Foreskin fibroblast (primary cell): ENCODE measurements at places on chromosomes 11 and 22.

- no peak for DNase-seq
These were observed 332 bp downstream of the TEAD1 start for GRCh38 chr11:12674571-12674935.

GRCh38 chr22:21909871-21910270, 42.4 kb upstream of the MAPK1 start:
- DNase-seq, result no peak

- DNase-seq, result no peak
These were observed 75.1 kb downstream of the RAB38 start for GRCh38 chr11:88100151-88100550.

- DNase-seq, result peak; percentile 8
These were observed 725 bp downstream of the KDM2A start for GRCh38 chr11:67119585-67120391.

DNA sequence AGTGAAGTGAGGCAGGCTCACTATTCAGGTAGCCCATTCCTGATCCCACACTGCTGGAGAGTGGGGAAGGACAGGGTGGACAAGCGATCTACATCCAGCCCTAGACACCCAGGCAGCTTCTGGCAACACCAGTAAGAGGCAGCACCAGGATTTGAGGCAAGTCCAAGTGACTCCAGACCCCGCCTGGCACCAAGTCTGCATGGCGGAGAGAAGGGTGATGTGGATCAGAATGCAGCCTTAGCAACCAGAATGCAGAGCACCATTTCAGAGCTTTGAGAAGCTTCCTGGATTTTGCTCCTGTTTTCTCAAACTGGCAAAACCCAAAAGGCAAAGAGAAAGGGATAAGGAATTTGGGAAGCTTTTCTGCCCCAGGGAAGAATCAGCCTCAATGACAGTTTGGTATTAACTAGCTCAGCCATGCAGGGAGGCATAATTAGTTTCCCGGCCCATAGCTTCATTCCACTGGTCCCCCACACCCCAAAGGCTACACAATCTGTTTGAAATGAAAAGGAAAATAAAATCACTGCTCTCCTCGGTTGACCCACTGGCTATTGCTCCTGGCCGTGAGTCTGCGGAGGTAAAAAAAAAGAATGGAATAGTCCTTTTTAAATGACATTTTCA, 17.3 kb downstream of the GALNT18 start:
- no peak for DNase-seq

DNA sequence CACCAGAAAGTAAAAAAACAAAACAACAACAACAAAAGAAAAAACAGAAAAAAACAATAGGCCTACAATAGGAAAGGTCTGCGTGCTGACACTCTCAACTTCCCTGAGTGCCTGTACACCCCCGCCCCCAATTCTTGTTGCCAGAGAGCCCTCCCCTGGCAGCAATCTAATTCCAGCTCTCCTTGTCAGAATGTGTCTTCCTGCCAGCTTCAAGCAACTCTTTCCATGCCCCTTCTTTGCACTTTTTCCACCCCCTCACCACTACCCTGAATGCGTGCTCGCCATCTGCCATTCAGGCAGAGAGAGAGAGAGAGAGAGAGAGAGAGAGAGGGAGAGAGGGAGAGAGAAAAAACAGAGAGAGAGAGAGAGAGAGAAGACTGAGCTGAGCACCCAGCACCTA, 245.0 kb downstream of the KIRREL3 start:
- no peak for DNase-seq

DNA sequence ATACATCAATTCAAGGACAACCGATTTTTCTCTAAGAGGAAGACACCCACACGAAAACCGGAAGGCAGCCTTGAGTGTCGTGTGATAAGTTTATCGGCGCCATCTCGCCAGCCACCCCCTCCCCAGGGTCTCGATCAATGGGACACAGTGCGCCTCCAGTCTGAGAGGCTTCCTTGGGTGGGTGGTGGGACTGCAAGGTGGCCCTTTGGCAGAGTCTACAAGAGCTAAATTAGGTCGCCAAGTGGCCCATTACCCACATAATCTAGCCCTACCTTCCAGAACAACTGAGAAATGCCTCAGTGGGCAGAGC, 64.0 kb downstream of the CD6 start:
- no peak for DNase-seq

DNA sequence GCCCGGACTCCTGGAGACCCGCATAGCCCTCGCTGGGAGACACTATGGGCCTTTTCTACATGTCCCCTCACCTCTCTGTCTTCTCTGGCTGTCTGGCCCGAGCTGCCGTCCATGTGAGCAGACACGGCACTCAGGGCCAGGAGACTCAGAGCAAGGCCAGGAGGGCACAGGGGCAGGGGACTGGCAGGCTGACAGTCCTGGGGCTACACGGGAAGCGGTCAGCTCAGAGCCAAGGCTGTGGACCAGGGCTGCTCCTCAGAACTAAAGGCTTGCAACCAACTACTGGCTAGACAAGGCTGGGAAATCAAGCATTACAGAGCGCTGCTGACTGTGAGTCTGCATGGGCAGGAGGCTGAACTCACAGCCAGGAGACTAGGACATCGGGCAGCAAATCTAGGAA, 56.1 kb upstream of the CDON start:
- DNase-seq, result no peak

DNA sequence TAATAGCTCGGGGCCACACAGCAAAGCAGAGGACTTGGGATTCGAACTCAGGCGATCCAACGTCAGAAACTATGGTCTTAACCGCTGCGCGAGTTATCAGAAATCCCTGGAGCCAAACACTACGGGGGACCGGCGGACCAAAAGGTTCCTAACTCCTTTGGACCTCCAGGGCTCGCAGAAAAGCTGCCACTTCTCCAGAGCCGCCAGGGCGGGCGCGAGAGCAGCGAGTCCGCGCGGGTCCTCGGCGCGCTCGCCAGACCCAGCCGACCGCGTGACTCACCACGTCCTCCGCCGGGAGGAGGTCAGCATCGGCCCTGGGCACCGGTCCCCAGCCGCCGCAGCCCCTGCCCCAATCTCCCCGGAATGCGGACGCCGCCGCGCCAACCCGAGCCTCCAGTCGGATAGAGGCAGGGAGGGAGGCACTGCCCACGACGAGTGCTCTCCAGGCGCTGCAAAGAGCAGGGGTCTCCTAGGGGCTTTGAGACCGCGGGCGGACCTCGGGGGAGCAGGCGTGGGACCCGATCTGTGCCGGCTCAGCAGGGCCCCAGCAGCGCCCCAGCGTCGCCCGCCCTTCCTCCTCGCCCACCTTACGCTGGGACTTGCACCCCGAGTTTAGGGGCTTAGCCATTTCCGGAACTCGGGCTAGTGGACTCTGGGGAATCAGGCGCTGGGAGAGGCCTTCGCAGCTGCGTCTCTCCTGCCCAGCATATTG, 6.2 kb upstream of the ALX4 start:
- peak; percentile 55 for DNase-seq

DNA sequence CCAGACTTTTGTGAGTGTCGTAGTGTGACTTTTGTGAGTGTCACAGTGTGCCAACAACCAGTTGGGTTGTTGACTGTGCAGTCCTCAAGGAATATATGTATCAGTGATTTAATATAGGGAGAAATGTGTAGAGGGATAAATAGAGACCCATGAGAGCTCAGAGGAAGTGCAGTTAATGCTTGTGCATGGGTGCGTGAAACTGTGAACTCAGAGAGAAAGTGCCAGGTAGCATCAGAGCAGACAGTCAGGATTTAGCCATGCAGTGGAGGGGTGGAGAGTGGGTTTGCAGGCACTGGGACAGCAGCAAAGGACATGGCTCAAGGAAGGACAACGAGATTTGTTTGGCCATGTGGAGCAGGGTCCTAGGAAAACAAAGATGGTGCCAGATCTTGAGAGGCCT, 33.6 kb downstream of the YWHAH start:
- no peak for DNase-seq

DNA sequence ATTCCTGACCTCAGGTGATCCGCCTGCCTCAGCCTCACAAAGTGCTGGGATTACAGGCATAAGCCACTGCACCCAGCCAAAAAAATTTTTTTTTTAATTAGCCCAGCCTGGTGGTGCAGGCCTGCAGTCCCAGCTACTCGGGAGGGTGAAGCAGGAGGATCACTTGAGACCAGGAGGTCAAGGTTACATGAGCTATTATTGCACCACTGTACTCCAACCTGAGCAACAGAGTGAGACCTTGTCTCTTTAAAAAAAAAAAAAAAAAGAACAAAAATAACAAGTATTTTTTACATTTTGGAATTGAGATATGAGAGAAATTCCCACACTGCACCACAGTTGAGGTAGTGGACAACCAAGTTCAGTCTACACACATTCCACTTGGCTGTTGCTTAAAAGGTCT, 13.6 kb upstream of the L3MBTL2 start:
- no peak for DNase-seq

- DNase-seq, result no peak
These were observed 26.3 kb downstream of the PRDM10 start for GRCh38 chr11:129976328-129976727.

- peak; percentile 93 for DNase-seq
These were observed 21.9 kb downstream of the ZMAT5 start for GRCh38 chr22:29744902-29745301.

DNA sequence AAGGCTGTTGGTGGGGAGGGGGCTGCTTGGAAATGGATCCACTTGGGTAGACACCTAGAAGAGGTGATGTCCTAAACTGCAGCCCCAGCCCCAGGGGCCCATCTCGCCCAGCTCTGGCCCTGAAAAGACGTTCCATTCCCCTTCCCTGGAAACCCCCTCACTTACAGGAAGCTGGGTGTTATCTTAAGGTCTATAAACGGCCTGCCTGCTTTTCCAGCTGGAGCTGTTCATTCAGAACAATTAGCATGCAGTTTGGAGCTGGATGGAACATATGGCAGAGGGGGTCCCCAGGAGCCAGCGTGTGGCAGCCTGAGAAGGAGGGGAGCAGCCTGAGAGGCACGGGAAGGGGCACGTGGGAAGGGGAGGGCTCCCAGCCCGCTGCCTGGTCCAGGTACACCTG, 139.6 kb downstream of the PKNOX2 start:
- DNase-seq, result no peak

DNA sequence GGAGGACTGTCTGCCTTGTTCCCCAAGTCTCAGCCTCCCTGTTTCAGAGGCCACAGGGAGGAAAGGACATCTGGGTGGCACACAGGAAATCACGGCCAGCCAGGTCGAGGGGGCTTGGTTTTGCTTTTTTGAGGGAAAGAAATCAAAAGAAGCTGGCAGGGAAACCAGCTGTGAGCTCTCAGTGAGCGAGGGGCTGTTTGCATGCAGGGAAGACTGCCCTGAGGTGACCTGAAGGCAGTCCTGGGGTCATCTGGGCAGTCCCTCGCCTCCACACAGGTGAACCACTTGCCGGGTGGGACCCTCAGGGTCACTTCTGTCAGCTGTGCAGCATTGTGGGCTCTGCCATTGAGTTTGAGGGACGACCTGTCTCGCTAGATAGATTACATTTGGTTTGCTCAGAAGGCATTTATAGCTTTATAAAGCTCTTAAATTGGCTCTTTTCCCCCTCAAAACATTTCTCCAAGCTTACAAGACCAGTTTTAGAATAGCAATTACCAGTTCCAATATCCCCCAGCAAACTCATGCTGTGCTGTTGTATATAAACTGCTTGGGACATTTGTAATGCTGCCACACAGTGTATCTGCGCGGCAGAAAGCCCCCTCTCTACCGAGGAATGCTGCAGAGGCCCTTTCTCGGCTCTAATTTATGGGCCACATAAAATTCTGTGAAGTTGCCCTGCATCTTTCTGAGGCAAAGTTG, 28.3 kb downstream of the PKNOX2 start:
- DNase-seq, result no peak

DNA sequence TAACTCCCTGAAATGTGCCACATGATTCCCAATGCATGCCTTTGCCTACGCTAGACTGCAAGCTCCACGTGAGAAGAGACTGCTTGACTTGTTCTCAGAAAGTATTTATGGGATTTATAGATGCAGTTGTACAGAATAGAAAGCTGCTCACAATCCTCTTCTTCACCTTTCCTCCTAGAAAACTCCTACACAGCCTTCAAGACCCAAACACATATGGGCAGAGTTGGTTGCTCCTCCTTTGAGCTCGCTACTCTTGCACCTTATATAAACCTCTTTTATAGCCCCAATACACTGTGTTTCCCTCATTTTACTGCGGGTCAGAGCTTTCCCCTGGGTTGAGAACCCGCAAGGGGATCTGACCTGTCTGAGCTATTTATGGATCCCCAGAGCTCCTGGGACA, 16.4 kb downstream of the C1QTNF6 start:
- DNase-seq, result no peak

DNA sequence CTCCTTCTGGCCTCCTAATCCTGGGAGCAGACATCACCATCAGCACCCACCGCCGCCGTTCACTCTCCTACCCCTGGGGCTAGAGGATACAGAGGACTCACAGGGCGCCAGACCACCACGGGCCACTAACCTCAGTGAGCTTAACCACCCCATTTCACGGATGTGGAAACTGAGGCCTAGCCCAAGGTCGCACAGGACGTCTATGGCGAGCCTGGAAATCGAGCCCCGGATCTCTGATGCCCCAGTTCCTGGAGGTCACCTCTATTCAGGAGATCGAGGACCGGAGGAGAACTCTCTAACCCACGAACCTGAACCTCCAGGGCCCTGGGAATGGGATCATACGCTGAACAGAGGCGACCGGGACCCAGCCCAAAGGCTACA, 349 bp downstream of the TIMM10 start:
- no peak for DNase-seq

- no peak for DNase-seq
These were observed 5.9 kb downstream of the ABTB2 start for GRCh38 chr11:34351687-34352469.

DNA sequence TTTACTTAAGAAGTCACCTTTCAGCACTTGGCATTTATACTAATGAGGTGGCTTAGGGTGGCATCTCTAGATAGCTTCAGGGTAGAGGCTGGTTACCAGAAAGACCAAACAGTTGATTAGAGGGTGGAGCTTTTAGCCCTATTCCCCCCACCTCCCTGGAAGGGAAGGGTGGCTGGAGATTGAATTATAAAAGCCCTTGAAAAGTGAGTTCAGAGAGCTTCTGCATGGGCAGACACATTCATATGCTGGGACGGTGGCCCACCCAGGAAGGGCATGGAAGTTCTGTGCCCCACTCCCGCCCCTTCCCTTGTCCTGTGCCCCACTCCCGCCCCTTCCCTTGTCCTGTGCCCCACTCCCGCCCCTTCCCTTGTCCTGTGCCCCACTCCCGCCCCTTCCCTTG, 244.2 kb downstream of the DDX10 start:
- DNase-seq, result no peak

GRCh38 chr11:61923166-61924063, 6.0 kb upstream of the RAB3IL1 start:
- peak; percentile 77 for DNase-seq

GRCh38 chr22:31127181-31127772, 4.5 kb downstream of the INPP5J start:
- no peak for DNase-seq

DNA sequence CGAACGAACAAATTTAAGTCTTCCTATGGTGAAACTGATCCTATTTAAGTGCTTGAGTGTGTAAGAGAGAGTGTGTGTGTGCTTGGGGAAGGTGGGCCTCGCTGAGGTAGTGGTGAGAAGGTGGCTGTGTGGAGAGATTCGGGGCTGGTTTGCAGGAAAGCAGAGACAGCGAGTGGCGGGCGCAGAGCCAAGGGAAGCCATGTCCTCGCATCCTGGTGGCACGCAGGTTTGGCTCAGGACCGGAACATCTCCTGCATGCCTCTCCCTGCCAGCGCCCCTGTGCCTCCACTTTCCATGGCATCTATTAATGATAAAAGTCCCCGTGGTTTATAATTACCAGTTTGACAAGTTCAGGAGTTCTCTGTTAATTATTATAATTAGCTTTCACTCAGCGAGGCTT, 383.1 kb upstream of the CADM1 start:
- no peak for DNase-seq
